Panc1 (cell line): ENCODE measurements at places on chromosomes 3 and 15.

- DNase-seq = no peak
Measured at GRCh38 chr3:112331851-112332250, 1.1 kb upstream of the CD200 start.

DNA sequence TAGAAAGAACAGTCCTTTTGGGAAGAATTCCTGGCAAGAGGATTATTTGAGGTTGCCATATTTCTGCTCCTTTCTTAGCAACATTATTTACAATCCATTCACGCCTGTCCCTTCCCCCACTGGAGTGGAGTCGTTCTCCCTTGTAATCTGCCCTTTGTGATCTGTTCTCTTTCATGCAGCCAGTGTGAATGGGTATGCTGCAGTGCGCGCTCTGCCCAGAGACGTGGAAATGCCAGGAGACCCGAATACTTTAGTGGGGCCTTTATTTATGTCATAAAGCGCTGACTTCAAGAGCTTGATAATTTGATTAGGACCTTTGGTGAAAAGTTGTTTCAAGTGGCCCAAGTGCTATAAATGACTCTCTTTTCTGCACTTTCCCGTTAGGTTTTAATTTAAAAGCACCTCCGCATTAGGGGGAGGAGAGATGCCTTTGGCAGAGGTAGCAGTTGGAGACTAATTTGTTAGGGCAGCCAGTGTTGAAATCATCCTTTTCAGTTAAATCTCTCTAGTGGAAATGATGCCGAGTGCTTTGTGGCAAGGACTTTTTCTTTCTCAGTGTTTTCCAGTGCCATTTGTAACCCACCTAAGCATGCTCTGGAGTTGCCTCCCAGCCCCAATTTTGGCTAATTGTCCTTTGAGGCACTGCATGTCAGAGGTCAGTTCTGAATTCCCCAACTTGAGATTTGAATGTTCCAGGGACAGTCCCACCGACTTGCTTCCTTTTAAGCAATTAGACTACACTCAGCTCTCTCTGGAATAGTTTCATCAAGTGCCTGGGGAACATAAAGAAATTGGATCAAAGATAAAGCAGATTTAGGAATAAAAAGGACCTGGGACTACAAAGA lies 52.4 kb downstream of the PSMD6 start:
- DNase-seq = no peak

GRCh38 chr3:129672412-129672811 lies 65.9 kb upstream of the PLXND1 start:
- no peak for DNase-seq

DNA sequence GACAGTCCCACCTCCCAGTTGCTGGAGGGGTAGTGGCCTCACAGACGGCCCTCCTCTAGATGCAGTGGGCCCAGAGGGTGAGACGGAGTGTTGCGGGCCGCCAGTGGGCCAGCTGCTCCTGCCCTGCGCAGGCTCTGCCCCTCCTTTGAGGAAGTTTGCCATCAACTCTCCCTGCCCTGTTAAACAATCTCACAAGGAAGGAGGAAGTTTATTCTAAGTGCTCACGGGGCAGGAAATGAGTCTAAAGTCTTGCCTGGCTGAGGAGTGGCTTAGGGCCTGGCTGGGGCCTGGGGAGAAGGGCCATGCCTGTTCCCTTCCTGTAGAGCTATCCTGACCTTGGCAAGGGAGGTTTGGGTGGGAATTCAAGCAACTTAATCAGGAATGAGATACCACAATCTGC lies at the start of gene FAM3D:
Gene FAM3D, minus strand, starts transcription at position 92 of the 400 bp plus-strand sequence. CDS start 11,211 bp downstream, outside the sequence.
- no peak for DNase-seq

DNA sequence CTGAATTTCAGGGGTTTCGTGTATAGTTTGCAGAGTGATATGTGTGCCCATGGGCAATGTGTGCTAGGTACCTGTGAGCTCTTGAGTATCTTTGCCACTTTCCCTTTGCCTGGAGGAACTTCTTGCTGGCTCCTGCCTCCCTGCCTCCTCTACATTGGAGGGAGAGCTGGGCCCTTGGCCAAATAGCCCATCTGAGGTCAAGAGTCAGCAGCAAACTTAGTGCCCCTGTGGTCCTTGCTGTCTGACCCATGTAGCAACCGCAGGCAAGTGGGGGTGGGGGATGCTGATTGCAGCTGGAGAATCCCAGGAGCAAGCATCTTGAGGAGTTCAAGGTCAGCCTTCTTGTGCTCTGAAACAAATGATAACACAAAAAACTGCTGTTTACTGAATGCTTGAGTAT lies 5.4 kb upstream of the TBC1D21 start:
- no peak for DNase-seq
